ENCODE measurements at places on chromosomes 1 and 21. TPM values are rescaled to one million over a fixed set of nuclear protein-coding genes. Genes with fewer than 3 reads are reported as not detected.

SH2D1B gene
- 0.10 TPM for total RNA-seq

HIVEP3 gene
- 75.4 TPM for total RNA-seq

SUMO3 gene
- total RNA-seq = 88.6 TPM

OR10Z1 gene
- total RNA-seq = not detected

PRRX1 gene
- not detected for total RNA-seq

MTOR gene
- 48.7 TPM for total RNA-seq

PPIAL4G gene
- total RNA-seq = not detected

AMPD2 gene
- 100 TPM for total RNA-seq

TNNT2 gene
- not detected for total RNA-seq

AADACL4 gene
- not detected for total RNA-seq

ITLN2 gene
- total RNA-seq = not detected

RGS8 gene
- total RNA-seq = not detected

HLCS gene
- 12.6 TPM for total RNA-seq

PEX14 gene
- 22.7 TPM for total RNA-seq

TENT5C gene
- 4.9 TPM for total RNA-seq

LHX8 gene
- total RNA-seq = not detected

HMCN1 gene
- total RNA-seq = under 0.01 TPM

KDF1 gene
- not detected for total RNA-seq

BCL2L15 gene
- total RNA-seq = 0.69 TPM

CBR3 gene
- total RNA-seq = 16.4 TPM

CATSPERE gene
- 0.08 TPM for total RNA-seq

CELA2A gene
- not detected for total RNA-seq

TRIM17 gene
- total RNA-seq = 1.4 TPM

ASCL5 gene
- not detected for total RNA-seq

SPRR2E gene
- total RNA-seq = not detected

CACNA1E gene
- not detected for total RNA-seq

REN gene
- not detected for total RNA-seq

SPOCD1 gene
- total RNA-seq = not detected

TNFSF4 gene
- total RNA-seq = 3.1 TPM

EPHB2 gene
- total RNA-seq = not detected

BRINP3 gene
- not detected for total RNA-seq

GPR157 gene
- 2.8 TPM for total RNA-seq

PLA2G2C gene
- 0.44 TPM for total RNA-seq

CLEC20A gene
- not detected for total RNA-seq

SERINC2 gene
- total RNA-seq = not detected

SPRR2F gene
- not detected for total RNA-seq

RPF1 gene
- total RNA-seq = 65.5 TPM

S100A2 gene
- 1.1 TPM for total RNA-seq

FCAMR gene
- total RNA-seq = not detected

CFHR2 gene
- not detected for total RNA-seq

KDM5B gene
- 102 TPM for total RNA-seq

PALMD gene
- not detected for total RNA-seq

SLC25A24 gene
- 14.6 TPM for total RNA-seq
